Stimulated activated CD8-positive, alpha-beta memory T cell treated with anti-CD3 and anti-CD28 coated beads, Interleukin-15, amount 100 ng/mL, for 4 hours (primary cell): ENCODE measurements at places on chromosomes 7 and 10.

DNA sequence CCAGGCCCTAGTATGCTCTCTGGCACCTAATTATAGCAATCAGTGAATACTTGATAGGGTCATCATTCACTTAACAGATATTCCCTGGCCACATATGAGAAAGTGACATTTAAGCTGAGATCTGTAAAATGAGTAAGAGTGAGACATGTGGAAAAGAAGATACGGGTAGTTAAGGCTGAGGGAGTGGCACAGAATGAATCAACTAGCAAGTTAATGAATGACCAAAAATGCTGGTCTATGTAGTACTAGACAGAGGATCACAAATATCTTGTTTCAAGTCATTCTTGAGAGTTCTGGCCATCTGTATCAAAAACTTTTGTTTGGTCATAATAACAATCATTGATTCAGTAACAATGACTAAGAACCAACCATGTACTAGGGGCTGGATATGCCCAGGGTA lies 954.9 kb downstream of the CNTNAP2 start:
- DNase-seq: no peak

- no peak for DNase-seq
These were observed 181.3 kb downstream of the KIAA1217 start for GRCh38 chr10:24390146-24390700.

GRCh38 chr10:43700306-43700705 lies 51.6 kb upstream of the ZNF32 start:
- no peak for DNase-seq

DNA sequence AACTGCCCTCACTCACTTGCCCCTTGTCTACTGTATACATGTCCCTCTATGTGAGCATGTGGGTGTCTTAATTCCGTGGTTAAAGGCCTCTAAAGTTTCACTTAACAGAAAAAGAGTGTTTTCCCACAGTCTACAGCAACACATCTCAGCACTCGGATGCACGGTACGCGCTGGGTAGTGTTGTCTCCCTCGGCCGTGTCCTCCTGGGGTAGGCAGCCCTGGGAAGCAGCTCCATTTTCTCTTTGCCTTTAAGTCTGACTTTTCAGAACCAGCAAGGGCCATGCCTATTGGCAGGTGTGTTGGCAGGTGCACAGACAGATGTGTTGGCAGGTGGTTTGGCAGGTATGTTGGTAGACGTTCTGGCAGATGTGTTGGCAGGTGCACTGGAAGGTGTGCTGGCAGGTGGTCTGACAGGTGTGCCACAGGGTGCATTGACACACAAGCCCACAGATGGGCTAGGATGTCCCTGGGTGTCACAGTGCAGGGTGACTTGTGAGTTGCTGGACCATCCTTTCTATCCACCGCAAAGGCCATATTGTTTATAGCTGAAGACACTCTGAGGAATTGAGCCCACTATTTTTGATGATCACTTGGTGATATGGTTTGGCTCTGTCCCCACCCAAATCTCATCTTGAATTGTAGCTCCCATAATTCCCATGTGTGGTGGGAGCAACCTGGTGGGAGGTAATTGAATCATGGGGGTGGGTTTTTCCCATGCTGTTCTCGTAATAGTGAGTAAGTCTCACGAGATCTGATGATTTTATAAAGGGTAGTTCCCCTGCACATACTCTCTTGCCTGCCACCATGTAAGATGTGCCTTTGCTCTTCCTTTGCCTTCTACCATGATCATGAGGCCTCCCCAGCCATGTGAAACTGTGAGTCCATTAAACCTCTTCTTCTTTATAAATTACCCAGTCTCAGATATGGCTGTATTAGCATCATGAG lies 296.9 kb downstream of the TNS3 start:
- DNase-seq: no peak

GRCh38 chr7:3861941-3862340 lies 560.9 kb downstream of the SDK1 start:
- no peak for DNase-seq
